ENCODE measurements at places on chromosomes 3 and 15.

GRCh38 chr15:41122849-41123248 lies 6.8 kb upstream of the INO80 start:
- no peak for DNase-seq

GRCh38 chr3:182524711-182525401 lies 268.4 kb upstream of the ATP11B start:
- DNase-seq, result no peak

DNA sequence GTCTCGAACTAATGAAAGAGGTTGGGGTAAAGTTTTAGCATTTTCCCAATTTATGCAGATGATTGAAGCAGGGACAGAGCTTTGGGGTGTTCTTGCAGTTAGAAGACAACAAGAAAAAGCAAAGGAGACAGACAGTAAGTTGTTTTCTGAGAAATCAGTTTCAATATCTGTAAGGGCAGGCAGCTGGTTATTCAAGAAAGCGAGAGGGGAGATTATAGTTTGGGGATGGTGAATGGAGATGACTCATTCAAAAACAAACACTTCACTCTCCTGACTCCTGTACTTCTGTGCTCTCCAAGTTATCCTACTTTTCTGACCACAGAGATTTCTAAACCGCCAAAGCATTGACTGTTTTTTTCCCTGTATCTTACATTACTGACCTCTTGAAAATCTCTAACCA lies 352.0 kb downstream of the GAP43 start:
- no peak for DNase-seq

DNA sequence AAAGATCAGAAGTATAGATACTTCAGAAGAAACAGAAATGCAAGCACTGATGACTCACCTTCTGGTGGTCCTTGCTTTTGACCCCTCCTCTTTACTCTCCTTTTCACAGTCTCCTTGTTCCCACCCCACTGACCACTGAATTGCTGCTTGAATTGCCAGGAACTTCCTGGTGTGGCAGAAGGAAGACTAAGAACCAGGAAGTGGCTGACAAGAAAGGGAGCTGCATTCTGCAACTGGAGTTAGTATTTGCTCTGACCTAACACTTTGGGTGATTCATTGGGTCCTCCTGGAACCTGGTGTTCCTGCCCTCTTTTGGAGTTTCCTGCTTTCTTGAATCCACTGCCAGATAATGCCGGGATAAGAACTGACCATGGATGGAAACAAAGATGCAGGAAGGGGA lies 23.0 kb downstream of the KY start:
- peak; percentile 3 for DNase-seq

DNA sequence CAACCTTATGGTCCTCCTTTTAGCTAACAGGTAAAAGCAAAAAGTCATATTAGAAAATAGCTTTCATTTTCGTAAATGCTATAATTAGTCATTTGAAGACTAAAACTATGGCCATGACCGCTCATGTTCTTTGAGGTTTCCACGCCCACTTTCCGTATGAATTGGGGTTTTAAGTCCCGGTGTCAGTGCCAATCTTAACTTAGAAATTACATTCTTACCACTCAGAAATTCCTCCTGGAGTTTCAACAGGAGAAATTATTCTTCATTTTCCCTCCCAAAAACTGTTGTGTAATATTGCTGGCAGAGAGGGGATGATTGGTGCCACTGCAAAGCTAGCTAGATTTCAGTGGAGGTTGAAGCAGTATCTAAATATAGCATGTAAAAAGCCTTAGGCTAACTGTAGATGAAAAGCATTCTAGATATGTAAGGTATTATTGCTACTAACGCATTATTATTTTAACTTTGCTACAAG lies 71.0 kb upstream of the MDFIC2 start:
- no peak for DNase-seq

- DNase-seq, result no peak
Observed at GRCh38 chr3:65436580-65436979, 602.1 kb downstream of the MAGI1 start.

GRCh38 chr3:105254154-105254553 lies 112.6 kb upstream of the ALCAM start:
- DNase-seq, result no peak

GRCh38 chr3:112136959-112137693 lies 4.1 kb upstream of the GCSAM start:
- no peak for DNase-seq

DNA sequence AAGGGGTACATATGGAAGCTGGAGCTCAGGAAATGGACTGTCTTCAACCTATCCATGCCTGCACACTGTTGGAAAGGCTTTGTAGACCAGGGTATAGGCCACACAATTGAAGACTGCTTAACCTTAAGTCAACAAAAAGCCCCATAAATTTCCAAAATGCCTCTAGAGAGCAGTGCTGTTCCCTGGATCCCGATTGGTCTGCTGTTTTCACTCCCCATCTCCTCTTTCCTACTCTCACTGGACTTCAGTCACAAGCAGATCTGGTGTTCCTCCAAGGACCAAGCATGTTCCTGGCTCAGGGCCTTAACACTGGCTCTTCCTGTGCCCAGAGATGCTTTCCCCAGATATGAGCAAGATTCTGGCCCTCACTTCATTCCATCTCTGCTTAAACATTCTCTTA lies 22.8 kb upstream of the LRRC34 start:
- DNase-seq, result no peak

GRCh38 chr15:25249236-25250010 lies 189.4 kb downstream of the UBE3A start:
- DNase-seq, result no peak
